ENCODE measurements at places on chromosomes 5 and 9. TPM values are rescaled to one million over a fixed set of nuclear protein-coding genes. Genes with fewer than 3 reads are reported as not detected.

PCDHA9 gene
- not detected for total RNA-seq

GRCh38 chr9:113578882-113579282, 115.4 kb downstream of the RGS3 start:
- DNase-seq: peak; percentile 88

PPP2R2B gene
- total RNA-seq: not detected

GRCh38 chr5:66354422-66354821, 210.3 kb downstream of the SREK1 start:
- DNase-seq: no peak

RNF224 gene
- total RNA-seq: not detected

DNA sequence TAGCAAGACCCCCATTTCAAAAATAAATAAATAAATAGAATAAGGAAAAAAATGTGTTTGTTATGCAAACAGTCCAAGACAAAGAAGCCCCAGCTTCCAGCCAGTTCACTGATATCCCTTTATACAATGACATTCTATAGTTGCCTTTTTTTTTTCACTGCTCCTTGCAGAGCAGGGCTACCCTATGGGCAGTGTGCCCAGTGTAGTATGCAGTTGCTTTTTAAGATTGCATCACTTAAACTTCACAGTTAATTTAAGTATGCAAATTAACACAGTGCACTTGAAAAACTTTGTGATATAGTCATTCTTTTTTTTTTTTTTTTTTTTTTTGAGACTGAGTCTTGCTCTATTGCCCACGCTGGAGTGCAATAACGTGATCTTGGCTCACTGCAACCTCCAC, 40.8 kb upstream of the ARRDC3 start:
- no peak for DNase-seq

MLANA gene
- total RNA-seq: not detected

GRCh38 chr5:61525512-61526206, 193.6 kb downstream of the ZSWIM6 start:
- no peak for DNase-seq

KIAA1958 gene
- total RNA-seq: 8.7 TPM

TNC gene
- 0.46 TPM for total RNA-seq

MEIKIN gene
- not detected for total RNA-seq

- DNase-seq: no peak
Observed at GRCh38 chr5:36060420-36060887, 6.2 kb downstream of the UGT3A2 start.

- DNase-seq: no peak
Observed at GRCh38 chr5:18699681-18700080, 1065.4 kb downstream of the TAF11L14 start.

TEX48 gene
- not detected for total RNA-seq

JAKMIP2 gene
- total RNA-seq: 1.5 TPM

All from GM12878 (cell line).